Stimulated activated CD4-positive, alpha-beta T cell treated with anti-CD3 and anti-CD28 coated beads, Interleukin-1b, Interleukin-23, amount 100 ng/mL, for 24 hours (primary cell): ENCODE measurements at places on chromosomes 13 and 19.

DNA sequence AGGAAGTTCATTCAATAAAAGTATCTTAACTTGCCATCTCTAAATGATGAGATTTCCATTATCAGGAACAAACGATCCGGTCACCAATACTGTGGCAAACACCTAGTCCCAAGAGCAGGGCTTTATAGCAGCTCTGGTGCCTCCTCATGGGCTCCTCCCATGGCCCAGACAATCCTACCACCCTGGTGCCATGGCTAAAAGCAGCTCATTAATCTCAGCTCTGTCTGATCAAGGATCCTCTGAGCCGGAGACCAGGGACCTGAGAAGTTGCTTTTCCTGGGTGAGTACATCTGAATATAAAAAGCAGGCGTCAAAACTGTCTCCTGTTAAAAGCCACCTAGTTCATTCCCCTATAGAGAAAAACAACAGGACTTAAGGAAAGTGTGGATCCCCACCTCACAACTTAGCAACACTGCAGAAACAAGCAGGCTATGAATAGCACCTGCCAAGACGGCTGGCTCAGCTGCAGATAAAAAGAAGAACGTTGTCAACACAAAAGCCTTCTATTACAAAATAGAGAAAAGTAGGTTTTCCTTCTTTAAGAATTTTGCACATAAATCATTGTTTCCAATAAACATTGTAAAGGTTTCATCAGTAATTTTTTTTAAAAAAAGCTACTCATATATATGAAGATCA lies 30.3 kb downstream of the TSHZ3 start:
- no peak for DNase-seq

DNA sequence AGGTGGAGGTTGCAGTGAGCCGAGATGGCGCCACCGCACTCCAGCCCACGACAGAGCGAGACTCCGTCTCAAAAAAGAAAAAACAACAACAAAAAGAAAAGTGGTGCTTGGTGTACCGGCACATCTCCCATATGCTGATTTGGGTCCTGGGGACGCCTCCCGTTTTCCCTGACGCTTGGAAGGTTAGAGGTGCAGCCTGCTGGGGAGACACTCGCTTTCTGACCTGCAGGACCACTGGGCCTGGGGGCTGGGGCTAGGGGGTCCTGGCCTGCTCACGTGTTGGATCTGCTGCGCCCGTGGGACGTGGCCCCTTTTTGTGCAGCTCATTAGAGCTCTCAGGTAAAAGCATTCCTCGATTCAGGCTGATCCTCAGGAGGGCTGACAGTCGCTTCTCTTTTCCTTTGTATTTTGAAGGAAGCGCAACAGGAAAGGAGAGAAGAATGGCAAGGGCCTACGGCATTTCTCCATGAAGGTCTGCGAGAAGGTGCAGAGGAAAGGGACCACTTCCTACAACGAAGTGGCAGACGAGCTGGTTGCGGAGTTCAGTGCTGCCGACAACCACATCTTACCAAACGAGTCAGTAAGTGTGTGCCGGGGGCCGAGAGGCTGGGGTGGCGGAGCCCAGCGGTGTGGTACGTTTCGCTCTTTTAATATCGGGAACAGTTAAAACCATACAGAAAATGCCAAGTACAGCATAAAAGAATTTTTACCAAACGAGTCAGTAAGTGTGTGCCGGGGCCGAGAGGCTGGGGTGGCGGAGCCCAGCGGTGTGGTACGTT lies 25.1 kb downstream of the ATP4B start:
- DNase-seq: no peak

DNA sequence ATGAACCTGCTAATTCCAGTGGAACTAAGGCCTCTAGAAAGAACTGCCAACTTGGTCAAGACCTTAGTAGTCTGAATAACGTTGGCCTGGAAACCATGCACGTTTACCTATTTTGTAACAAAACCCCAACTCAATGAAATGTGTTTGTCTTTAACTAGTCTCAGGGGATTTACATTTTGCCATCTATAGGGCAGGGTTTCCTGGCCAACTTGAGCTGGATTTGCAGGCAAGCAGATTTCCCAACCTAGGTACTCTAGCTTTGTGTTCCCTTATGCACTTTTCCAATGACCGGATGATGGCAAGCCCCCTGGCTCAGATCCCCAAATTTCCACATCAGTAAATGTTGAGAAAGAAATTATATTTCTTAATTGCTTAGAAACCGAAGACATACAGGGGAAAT lies 114.5 kb downstream of the IRS2 start:
- no peak for DNase-seq

- no peak for DNase-seq
Measured at GRCh38 chr13:98784666-98785065, 32.2 kb upstream of the SLC15A1 start.

DNA sequence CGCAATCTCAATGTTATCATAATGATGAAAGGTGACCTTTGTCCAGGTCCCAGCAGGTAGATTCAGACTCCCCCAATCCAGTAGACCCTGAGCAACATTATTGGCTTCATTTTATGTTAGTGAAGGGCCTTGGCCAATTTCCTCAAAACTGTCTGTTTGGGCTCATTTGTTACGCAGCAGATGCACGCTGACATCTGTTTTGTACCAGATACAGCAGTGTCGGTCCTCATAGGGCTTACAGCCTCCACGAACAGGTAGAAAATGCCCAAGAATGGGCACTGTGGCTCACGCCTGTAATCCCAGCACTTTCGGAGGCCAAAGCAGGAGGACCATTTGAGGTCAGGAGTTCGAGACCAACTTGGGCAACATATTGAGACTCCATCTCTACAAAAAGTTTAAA lies 13.1 kb upstream of the NMRK2 start:
- DNase-seq: no peak

GRCh38 chr19:3338541-3339181 lies 27.7 kb upstream of the NFIC start:
- no peak for DNase-seq

DNA sequence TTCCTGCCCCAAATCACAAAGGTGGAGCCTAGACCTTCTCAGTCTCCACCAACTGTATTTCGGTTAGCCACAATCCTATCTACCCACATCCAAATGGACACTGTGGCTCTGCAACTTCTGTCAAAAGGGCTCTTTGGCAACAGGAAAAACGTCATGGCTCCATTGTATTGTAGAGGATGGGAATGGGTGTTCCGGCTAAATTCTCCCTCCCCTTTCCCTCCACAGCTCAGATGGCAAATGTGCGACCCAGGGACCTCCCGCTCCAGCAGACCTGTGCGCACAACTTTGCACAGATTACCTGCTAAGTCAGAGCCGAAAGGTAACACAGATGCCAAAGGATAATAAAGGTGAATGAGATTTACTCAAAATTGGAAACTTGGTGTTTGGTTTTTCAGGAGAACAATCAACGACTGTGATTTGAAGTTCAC lies 968 bp upstream of the KL start:
- no peak for DNase-seq

- DNase-seq: peak; percentile 77
Measured at GRCh38 chr19:53520547-53521372, 17.2 kb upstream of the ZNF331 start.

- DNase-seq: no peak
Measured at GRCh38 chr13:65830411-65831205, 1399.5 kb downstream of the PCDH9 start.

- DNase-seq: no peak
Measured at GRCh38 chr19:40600570-40601133, 517 bp upstream of the LTBP4 start.

DNA sequence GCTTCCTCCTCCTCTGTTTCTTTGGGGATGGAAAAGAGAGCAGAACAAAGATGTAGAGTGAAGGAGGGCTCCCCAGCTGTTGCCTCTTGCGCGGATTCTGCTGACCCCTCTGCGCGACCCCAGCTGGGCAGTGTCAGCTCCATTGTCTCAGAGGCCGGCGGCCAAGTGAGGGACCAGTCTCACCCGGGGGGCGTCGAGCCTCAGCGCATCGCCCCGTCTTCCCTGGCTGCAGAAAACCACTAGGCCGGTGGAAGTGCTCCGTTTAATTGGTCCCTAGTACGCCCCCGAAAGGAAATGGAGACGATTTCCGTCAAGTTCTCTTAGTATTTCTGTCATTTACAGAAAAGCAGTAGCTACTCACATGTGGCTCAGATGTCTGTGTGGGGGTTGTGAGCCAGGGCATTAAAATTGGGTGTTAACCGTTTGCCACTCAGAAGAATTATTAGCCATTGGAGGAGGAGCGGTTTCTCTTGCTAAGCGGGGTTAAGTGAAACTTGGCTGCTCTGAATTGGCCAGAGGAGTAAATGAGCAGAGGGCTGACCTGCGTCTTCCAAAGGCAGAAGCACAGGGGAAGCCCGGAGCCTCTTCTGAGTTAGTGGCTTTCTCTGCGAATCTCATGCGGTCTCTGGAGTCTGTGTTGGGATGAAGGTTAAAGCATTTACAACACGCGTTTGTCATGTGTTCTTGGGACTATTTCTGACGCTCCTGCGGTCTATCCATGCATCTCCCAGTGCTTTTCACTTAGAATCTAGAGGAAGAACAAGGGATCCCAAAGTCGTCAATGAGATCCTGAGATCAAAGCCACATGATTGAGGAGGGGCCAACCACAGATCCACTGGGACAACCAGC lies 132.8 kb upstream of the MYO16 start:
- no peak for DNase-seq

- DNase-seq: no peak
Measured at GRCh38 chr19:13076787-13077186, 25.9 kb downstream of the LYL1 start.

DNA sequence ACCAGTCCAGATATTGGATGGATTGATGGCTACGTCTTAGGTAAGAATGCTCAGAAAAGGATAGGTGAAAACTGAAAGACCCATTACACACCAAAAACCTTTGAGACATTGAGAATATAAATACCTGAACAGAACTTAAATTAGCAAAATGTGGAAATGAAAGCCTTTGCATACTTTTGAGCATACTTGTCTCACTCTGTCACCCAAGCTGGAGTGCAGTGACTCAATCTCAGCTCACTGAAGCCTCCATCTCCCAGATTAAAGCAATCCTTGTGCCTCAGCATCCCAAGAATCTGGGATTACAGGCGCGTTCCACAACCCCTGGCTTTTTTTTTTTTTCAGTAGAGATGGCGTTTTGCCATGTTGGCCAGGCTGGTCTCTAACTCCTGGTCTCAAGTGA lies 695.3 kb downstream of the DACH1 start:
- DNase-seq: no peak

DNA sequence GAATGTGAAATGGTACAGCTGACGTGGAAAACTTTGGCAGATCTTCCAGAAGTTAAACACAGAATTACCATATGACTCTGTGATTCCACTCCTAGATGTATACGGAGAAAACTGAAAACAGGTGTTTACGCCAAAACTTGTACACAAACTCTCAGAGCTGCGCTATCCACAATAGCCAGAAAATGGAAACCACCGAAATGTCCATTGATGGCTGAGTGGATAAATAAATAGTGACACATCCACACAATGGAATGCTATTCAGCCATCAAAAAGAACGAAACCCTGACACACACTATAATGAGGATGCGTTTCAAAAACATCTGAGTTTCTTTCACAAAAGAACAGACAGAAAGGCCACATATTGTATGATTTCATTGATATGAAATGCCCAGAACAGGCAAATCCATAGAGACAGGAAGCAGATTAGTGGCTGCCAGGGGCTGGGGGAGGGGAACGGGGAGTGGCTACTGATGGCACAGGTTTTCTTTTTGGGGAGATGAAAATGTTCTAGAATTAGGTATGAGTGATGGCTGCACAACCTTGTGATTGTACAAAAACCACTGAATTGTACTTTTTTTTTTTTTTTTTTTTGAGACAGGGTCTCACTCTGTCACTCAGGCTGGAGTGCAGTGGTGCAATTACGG lies 33.0 kb downstream of the IL12RB1 start:
- DNase-seq: no peak

GRCh38 chr19:38635483-38636399 lies 11.7 kb upstream of the ACTN4 start:
- no peak for DNase-seq

DNA sequence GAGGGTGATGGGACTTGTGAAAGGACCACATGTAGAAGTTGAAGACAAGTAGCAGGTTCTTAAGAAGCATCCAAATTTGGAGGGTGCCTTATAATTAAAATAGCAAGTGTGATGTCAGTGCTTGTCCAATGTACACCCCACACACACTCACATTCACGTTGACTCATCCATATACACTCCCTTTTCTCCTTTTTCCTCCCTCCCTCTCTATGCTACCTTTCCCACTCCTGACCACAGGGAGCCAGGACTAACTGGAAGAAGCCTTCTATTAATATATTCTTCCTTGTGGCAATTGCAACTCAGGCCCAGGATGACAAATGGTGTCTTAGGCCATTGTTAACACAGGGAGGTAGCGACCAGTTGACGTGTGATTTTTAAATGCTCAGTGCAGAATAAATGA lies 16.3 kb upstream of the GPR183 start:
- no peak for DNase-seq

GRCh38 chr19:14370940-14371280 lies 10.3 kb upstream of the ADGRE5 start:
- DNase-seq: no peak

- no peak for DNase-seq
Measured at GRCh38 chr13:98309569-98310335, 132.7 kb upstream of the RNF113B start.

DNA sequence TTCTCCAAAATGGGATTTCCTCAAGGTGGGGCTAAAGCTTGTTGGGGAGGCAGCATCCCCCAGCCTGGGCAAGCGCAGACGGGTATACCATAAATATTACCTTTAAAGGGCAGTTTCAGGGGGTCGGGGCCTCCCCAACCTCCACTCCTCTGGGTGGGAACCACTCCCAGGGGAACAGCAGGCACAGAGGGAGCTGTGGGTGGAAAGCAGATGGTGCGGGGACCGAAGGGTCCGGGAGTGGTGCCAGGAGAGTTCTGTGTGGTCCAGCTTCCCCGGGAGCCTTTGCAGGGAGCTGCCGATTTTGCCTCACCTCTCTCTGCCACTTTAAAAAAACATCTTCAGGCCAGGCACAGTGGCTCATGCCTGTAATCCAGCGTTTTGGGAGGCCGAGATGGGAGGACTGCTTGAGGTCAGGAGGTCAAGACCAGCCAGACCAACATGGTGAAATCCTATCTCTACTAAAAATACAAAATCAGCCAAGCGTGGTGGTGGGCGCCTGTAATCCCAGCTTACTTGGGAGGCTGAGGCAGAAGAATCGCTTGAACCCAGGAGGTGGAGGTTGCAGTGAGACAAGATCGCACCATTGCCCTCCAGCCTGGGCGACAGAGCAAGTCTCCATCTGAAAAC lies 5.5 kb downstream of the MAST3 start:
- DNase-seq: no peak

GRCh38 chr13:40060296-40061007 lies 405.0 kb downstream of the COG6 start:
- DNase-seq: peak; percentile 3
